ENCODE measurements at places on chromosomes 12 and 14.

DNA sequence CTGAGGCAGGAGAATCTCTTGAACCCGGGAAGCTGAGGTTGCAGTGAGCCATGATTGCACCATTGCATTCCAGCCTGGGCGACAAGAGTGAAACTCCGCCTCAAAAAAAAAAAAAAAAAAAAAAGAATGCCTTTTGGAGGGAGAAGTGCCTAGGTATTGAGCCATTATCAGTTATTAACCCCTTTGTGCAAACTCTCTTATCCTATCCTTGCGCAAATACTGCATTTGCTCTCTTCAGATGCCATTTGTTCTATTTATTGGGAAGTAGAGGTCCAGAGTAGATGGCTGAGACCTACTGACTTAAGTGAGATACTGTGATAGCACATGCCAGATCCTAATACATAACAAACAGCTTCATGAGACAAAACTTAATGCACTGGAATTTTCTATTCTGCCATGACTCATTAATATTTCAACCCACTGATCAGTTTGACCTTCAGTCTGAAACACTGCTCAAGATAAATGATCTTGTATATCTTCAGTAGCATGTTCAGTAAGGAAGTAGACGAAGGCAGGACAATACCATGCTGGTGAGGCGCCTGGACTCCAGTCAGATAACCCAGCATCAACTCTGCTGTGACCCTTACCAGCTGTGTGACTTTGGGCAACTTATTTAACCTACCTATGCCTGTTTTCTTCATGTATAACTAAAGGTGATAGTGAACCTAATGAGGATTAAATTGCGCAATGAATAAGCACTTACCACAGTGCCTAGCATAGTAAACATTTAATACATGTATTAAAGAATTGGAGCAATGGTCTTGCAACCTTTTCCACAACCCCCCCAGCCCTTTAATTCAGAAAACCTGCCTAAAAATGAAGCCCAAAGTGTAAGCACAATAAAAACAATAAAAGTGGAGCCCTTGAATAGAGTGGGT is 5.7 kb upstream of the DNAAF2 start:
- no peak for DNase-seq

- no peak for DNase-seq
Measured at GRCh38 chr14:50060871-50061663, 55.3 kb downstream of the VCPKMT start.

GRCh38 chr14:100591453-100592371 is 4.5 kb upstream of the BEGAIN start:
- DNase-seq: no peak

- DNase-seq: no peak
Measured at GRCh38 chr12:103457471-103457870, 38.3 kb downstream of the C12orf42 start.

DNA sequence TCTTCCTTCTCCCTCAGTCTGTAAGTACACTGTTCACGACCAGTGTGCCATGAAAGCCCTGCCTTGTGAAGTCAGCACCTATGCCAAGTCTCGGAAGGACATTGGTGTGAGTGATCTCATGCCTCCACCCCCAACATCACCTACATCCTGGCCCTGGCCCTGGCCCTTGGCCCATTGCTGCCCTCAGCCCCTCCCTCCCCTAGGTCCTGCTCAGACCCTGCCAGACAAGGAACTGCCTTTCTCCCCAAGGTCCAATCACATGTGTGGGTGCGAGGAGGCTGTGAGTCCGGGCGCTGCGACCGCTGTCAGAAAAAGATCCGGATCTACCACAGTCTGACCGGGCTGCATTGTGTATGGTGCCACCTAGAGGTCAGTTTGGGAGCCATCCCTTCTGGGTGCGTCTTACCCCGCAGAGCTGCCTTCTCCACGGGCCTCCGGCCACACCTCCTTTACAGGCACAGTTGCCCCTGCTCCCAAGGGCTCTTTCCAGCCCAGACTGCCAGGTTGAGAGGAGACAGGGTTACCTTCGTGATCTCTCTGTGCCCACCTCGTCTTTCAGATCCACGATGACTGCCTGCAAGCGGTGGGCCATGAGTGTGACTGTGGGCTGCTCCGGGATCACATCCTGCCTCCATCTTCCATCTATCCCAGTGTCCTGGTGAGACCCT is 9.2 kb downstream of the DGKA start:
- DNase-seq: peak; percentile 80

- peak; percentile 26 for DNase-seq
Measured at GRCh38 chr12:107990325-107990724, 138.8 kb upstream of the WSCD2 start.

DNA sequence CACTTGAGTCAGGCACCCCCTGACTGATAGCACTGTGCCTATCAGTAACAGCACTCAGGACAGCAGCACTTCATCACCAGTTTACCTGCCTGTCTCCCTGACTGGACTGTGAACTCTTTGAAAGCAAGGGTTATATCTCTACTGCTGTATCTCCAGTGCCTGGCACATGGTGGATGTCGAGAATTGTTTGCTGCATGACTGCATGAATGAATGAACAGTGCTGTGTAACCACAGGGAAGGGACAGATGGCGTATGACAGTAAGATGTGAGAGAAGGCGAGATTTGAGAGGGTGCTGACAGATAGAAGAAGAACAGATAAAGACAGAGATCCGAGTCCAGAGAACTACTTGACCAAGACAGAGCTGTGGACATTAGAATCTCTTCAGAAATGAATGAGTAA is 29.7 kb downstream of the BRAP start:
- DNase-seq: no peak

- DNase-seq: no peak
Measured at GRCh38 chr12:115817389-115817788, 460.1 kb downstream of the MED13L start.

DNA sequence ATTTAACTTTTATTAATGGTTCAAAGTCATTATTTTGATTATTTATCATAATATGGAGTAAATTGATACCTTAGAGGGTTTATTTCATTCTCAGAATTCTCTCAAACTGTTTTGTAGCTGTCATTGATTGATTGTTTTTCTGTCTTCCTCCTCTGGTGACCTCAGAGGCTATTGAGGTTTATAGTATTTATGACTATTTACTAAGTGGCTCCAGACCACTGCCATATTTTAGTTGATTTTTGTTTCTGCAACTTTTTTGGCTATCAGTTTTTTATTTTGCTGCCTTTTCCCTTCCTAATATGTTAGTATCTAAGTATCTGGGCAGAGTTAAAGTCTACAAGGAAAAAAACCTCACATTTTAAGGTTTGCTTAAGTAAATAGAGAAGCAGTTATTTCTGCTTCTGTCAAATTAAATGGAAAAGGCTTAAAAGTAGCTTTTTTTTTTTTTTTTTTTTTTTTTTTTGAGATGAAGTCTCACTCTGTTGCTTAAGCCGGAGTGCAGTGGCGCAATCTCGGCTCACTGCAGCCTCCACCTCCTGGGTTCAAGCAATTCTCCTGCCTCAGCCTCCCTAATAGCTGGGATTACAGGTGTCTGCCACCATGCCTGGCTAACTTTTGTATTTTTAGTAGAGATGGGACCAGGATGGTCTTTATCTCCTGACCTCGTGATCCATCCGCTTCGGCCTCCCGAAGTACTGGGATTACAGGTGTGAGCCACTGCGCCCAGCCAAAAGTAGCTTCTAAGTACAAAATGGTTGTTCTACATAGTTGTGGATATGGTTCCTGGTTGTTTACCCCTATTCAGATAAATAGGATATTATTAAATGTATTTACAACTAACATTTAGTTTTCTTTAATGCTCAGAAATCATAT is 8.2 kb downstream of the MDM2 start:
- no peak for DNase-seq

GRCh38 chr14:68358500-68358899 is 434.4 kb downstream of the ZFP36L1 start:
- DNase-seq: no peak

- no peak for DNase-seq
Measured at GRCh38 chr12:45244561-45245343, 28.9 kb downstream of the ANO6 start.

DNA sequence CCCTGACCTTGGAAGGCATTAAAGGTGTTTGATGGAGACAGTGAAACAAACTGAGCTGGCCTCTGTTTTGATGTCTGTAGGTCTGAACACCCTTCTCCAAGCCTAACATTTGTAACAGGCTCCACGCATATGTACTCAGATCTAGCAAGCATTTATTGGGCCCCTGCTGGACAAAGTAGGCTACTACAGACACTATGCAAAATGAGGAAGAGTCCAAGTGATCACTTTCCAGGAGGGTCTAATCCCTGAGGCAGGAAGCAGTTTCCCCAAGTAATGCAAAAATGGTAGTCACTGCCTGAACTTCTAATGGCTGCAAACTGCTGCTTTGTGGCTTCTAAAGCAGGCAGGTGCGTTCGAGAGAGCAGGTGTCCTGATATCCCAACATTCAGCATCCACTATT is 405.8 kb downstream of the MED13L start:
- DNase-seq: no peak

- DNase-seq: no peak
Measured at GRCh38 chr14:66483322-66483721, 2.8 kb upstream of the CCDC196 start.

DNA sequence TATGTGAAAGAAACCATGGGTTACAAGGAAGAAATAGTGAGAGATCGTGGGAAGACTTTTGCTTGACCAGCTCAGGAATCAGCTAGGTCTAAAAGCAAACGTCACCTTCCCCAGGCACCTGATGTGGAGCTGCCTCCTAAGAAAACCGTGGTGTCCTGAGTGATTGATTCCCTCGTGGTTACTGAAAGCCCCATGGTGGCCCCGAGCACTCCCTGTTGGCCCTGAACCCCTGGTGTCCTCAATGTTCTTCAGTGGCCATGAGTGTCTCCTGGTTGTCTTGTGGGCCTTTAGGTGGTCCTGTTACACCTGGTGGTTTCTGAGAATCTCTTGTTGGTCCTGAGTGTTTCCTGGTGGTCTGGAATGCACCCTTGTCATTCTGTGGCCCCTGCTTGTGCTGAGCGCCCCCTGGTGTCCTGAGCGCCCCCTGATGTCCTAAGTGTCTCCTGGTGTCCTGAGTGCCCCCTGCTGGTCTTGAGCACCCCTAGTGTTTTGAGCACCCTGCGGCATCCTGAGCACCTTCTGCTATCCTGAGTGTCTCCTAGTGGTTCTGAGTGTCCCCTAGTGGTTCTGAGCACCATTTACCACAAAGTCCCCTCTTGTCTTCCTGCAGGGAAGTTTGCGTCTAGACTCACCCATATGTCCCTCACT is 518.7 kb downstream of the TMEM121 start:
- peak; percentile 84 for DNase-seq

DNA sequence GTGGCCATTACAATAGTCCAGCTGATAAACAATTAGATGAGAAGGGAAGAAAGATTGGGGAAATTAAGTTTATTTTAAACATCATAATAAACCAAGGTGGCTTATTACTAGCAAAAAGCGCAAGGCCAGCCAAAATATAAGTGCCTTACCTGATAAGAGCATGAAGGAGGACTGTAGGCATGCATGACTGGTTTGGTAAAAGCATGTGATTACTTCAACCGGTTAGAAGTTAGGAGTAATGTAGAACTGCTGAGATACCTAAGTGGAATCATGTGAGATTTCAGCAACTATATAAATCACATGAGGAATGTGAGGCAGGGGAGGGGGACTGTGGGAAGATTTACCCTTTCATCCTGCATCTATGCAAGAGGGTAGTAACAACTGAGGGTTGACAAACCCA is 59.7 kb upstream of the CCDC196 start:
- DNase-seq: no peak

Measured in stimulated activated CD4-positive, alpha-beta T cell treated with anti-CD3 and anti-CD28 coated beads, Interleukin-2, amount 100 ng/mL, for 48 hours (primary cell).